ENCODE measurements at places on chromosomes 16 and 17. TPM values are rescaled to one million over a fixed set of nuclear protein-coding genes. Genes with fewer than 3 reads are reported as not detected.

TCAP gene
- 6.6 TPM for total RNA-seq

TOP2A gene
- total RNA-seq, result 2.3 TPM

SAP30BP gene
- total RNA-seq, result 127 TPM

FBXW10 gene
- total RNA-seq, result not detected

DBNDD1 gene
- 3.6 TPM for total RNA-seq

SPATA32 gene
- not detected for total RNA-seq

PRR35 gene
- total RNA-seq, result not detected
